Tibial artery (tissue), 4 donors: ENCODE measurements at places on chromosomes 7 and 10.

- peak; percentile 78 for DNase-seq
These were observed 1.9 kb downstream of the HHEX start for GRCh38 chr10:92691591-92692079.

DNA sequence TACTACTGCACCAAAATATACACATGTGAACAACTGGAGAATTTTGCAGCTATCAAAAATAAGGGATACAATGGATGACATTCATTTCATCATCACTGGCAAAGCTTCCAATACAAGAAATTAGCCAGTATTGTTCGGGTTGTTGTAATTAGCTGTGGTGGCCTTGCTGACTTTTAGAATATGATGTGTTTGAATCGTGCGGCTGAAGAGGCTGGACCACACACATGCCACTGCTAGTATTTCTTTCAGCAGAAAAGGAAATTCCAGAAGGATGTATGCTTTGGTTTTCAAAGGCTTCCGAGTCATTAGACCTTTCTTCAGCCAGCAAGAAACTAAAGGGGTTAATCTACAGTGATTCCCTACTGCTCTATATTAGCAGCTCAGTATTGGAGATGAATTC is 16.6 kb downstream of the RPP38 start:
- DNase-seq = no peak

DNA sequence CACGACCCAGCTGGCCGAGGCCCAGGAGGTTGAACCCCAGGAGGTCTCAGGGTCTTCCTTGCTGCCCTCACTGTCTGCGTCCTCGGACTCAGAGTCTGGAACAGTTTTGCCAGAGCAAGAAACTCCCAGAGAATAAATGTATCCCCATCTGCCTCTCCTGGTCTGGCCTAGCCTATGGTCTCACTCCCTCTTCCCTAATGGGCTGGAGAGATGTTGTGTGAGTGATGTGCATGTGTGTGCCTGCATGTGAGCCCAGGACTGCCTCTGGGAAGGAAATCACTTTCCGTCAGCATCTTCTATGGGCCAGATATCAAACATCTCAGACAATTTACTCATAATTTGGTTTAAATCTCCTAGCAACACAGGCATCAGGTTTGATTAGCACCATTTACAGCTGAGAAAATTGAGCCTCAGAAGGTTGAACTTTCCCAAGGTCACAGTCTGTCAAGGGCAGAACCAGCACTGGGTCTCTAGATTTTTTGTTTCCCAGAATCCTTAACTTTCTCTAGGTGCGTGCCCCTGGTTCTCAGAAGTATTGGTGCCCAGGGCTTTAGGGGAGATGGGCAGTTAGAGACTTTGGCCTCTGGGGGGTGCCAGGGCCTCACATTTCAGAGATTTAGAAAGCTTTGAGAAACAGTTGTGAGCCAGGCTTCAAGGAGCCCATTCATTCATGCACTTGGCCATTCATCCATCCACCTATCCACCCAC is 4.9 kb downstream of the TMEM270 start:
- peak; percentile 49 for DNase-seq

- no peak for DNase-seq
These were observed 167.2 kb downstream of the CDC14C start for GRCh38 chr7:49091519-49091918.

DNA sequence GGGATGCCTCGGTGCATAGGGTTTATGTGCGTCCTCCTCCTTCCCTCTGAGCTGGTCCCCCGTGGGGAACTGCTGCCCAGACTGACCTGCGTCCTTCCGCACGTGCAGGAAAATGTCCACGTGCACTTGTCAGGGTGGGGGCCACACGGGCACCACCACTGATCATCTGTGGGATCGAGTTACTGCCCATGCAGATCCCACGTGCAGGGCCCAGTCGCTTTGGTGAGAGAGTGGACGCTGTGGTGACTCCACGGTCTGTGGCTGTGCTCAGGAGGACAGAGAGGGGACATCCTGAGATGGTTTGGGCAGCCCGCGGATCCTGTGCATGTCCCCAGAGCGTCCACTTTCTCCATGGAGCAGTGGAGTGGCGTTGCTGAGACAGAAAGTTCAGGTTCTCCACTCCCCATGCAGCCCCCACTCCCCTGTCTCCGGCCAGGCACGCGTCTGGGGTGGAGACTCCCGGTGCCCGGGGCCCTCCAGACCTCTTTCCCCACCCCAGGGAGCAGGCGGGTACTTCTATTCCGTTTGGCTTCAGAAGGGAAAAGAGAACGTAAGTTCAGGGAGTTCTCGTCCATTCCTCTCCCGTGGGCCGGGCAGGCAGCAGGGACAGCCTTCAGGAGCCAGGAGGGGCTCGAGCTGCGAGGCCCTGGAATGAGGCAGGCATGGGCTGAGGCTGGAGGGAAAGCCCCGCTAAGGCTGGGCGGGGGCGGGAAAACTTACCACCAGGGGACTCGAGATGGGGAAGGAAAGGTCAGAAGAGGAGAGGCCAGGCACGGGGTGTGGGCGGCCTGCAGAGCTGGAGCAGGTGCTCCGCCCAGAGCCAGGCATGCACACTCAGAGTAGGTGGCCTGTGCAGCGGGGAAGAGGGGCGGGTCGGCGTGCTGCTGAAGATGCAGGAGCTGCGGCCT is 59.9 kb downstream of the EGFR start:
- DNase-seq = no peak

DNA sequence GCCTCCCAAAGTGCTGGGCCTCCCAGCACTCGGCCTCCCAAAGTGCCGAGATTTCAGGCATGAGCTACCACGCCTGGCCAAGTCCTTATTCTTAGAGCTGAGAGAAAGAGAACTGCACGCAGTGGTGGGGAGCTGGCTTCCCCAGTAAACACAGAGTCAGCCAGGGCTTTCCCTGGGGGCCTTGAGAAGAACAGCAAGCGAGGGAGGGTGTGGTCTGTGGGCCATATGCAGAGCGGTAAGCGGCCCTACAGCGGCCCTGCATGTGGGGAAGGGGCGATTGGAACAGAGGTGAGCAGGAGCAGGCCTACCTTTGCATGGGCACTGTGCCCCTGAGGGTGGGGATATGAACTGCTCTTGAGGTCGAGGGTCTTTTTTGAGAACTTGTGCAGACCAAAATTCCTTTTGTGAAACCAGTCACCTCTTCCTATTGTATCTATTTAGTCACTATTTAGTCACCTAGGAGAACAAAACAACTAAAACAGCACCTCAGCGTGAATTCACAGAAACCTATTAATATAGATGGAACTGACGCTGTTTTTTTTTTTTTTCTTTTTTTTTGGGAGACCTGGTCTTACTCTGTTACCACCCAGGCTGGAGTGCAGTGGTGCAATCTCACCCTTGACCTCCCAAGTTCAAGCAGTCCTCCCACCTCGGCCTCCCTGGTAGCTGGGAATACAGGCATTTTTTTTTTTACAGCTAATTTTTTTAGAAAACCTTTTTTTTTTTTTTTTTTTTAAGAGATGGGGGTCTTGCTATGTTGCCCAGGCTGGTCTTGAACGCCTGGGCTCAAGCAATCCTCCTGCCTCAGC is 36.9 kb upstream of the SH2D4B start:
- DNase-seq = peak; percentile 70

DNA sequence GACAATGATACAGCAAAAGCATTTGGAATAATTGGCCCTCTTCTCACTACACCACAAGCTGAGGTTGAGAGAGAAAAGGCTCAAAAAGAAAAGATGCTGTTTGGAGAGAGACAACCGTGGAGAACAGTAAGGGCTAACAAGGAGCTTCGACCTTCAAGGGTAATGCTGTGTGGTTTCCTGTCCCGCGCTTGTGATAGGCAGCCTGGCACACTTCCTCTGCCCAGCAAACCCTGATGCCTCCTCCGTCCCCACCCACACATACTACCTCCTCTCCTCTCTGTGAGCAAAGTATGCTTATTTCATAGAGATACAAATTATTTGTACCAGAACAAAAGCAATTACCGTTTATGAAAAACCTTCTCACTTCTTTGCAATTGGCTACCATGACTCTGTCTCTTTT is 755.4 kb downstream of the KCNMA1 start:
- DNase-seq = no peak

- DNase-seq = no peak
These were observed 213.9 kb downstream of the CREB5 start for GRCh38 chr7:28626221-28626620.

DNA sequence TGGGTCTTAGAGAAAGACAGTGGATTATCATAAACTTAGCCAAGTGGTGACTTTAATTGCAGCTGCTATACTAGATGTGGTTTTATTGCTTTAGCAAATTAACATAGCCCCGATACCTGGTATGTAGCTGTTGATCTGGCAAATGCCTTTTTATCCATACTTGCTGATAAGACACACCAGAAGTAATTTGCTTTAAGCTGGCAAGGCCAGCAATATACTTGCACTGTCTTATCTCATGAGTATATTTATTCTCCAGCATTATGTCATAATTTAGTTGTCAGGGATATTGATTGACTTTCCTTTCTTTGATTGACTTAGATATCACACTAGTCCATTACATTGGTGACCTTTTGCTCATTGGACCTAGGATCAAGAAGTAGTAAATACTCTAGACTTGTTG is 12.8 kb downstream of the TMEM229A start:
- DNase-seq = no peak

- DNase-seq = no peak
These were observed 22.8 kb downstream of the LRRC17 start for GRCh38 chr7:102935450-102936115.

DNA sequence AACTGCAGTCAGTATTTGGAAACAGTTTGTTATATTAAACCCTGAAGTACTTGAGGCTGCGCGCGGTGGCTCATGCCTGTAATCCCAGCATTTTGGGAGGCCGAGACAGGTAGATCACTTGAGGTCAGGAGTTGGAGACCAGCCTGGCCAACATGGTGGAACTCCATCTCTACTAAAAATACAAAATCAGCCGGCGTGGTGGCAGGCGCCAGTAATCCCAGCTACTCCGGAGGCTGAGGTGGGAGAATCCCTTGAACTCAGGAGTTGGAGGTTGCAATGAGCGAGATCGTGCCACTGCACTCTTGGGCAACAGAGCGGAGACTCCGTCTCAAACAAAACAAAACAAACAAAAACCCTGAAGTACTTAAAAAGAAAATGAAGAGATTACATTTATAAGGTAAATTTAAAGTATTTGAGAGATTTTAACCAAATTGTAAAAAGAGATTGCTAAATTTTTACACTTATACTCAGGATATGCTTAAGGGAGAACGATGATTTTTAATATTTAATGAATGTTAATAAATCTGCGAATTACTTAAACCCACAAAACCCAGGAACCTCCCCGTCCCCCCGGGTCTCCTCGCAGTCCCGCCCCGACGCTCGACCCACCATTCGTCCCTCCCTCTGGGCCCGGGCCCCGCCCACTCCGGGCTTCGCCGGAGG is 425 bp upstream of the MTG1 start:
- no peak for DNase-seq

- DNase-seq = no peak
These were observed 29.2 kb downstream of the COA1 start for GRCh38 chr7:43700059-43700501.

GRCh38 chr10:51129946-51130544 is 55.8 kb downstream of the PRKG1 start:
- no peak for DNase-seq

DNA sequence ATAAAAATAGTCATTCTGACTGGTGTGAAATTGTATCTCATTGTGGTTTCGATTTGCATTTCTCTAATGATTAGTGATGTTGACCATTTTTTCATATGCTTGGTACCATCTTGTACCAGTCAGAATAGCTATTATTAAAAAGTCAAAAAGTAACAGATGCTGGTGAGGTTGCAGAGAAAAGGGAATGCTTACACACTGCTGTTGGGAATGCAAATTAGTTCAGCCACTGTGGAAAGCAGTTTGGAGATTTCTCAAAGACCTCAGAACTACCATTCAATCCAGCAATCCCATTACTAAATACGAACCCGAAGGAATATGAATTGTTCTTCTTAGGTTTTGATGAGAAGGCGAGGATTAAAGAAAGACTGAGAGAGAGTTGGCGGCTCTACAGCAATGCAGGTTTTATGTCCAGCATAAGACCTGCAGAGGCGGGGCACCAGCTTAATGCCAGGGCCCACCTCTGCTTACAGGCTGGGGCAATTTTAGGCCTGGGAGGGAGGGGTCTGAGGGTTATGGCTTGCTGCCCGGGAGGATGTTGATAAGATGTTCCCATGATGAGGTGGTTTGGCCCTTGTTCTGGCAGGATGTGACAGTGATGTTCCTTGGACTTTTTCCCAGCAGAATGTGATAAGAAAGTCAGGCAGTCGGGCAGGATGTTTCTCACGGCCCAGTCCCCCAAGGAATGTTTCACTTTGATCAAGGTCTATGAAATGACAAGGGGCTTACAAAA is 74.4 kb downstream of the MEST start:
- DNase-seq = peak; percentile 24

DNA sequence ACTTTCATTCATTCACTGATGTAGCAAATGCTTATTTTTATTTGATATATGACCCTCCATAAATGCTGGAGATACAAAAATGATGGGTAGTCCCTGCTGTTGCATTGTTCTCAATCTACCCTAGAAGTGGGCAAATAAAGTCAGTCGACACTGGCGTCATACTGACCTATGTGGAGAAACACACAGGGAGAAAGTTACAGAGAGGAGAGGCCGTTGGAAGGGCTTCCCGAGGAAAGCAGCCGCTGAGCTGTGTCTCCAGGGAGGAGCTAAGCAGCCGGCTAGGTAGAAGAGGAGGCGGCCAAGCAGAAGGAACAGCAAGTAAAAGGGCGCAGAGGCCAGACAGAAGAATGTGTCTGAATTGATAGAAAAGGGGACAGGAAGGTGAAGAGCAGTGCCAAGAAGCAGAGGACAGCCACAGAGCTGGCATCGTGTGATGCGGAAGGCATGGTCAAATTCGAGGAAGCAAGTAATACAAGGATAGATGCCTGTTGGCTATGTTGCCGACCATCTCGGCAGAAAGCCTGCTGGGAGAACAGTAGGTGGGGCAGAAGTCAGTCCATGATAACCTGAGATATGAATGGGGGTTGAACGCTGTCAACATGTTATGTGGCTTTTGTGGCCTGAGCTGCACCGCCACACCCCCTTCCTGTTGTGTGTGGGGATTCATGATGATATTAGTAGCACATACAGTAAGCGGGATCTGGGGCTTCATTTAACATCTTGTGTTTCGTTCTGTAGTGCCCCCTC is 25.9 kb downstream of the ST8SIA6 start:
- no peak for DNase-seq

DNA sequence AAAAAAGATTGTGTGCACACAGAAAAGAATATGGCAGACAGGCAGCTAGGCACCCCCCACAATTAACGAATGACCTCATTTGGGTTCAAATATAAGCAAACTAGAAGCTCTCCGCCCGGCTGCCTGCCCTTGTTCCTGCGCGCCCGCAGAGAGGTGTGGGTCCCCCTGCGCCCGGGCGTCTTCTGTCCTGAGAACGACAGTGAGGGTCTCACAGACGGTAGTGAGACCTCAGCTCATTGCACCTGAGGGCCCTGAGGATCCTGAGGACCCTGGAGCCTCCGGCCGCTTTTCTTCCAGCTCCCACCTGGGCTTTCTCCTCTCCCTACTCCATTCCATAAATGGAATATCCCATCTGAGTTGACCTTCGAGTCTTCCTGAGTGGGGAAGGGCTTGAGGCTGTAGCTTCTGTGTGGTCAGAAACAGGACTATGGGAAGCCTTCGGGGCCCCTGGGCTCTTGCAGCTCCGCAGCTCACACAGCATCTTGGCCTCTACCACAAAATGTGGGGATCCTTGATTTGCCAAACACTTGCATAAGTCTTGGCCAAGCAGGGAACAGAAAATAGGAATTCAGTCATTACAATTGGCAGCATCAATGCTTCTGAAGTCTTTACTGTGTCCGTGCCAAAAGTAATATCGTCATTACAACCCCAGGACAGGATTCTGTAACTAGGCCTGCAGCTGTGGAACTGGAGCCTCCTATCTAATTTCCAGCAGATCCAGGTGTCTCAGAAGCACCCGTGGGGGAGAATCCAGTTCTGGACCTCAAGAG is 43.8 kb downstream of the JAKMIP3 start:
- no peak for DNase-seq

GRCh38 chr10:129021594-129022304 is 445.3 kb upstream of the MGMT start:
- DNase-seq = no peak

- no peak for DNase-seq
These were observed 104.0 kb downstream of the JCAD start for GRCh38 chr10:29955329-29955935.
